A673 (cell line): ENCODE measurements at places on chromosomes 2 and 18. TPM values are rescaled to one million over a fixed set of nuclear protein-coding genes. Genes with fewer than 3 reads are reported as not detected.

Gene AQP4
- total RNA-seq = not detected in 2 replicates

Gene SLC23A3
- 1.9 and 2.2 TPM in 2 replicates for total RNA-seq

Gene SCG2
- 26.2 and 27.0 TPM in 2 replicates for total RNA-seq

Gene ZFP36L2
- 20.4 and 23.4 TPM in 2 replicates for total RNA-seq

Gene OXER1
- total RNA-seq = 0.46 and 0.90 TPM in 2 replicates

Gene ARHGEF33
- 0.09 and 0.35 TPM in 2 replicates for total RNA-seq

Gene SCYGR4
- total RNA-seq = not detected in 2 replicates

GRCh38 chr2:109378682-109379081 is 235.1 kb downstream of the SEPTIN10 start:
- DNase-seq = no peak
- no peaks in the 10 kb centered on the region for H3K4me1 ChIP-seq
- H3K27me3 ChIP-seq = no peaks in the 10 kb centered on the region

- no peaks in the 10 kb centered on the region for H3K36me3 ChIP-seq
- no peak overlapping the region for H3K27ac ChIP-seq
- H3K4me3 ChIP-seq = no peak overlapping the region
- no peak for DNase-seq
- no peaks in the 10 kb centered on the region for H3K27me3 ChIP-seq
Measured at GRCh38 chr18:4333043-4333442, 122.1 kb downstream of the DLGAP1 start.

GRCh38 chr18:21741562-21742314 is 1.1 kb downstream of the MIB1 start:
- H3K27me3 ChIP-seq = no peaks in the 10 kb centered on the region
- peaks cover 23% of the 10 kb centered on the region for H3K4me1 ChIP-seq
- H3K4me3 ChIP-seq = peak overlapping the region; percentile 92
- no peaks in the 10 kb centered on the region for H3K36me3 ChIP-seq
- peak overlapping the region; percentile 99 for H3K27ac ChIP-seq

DNA sequence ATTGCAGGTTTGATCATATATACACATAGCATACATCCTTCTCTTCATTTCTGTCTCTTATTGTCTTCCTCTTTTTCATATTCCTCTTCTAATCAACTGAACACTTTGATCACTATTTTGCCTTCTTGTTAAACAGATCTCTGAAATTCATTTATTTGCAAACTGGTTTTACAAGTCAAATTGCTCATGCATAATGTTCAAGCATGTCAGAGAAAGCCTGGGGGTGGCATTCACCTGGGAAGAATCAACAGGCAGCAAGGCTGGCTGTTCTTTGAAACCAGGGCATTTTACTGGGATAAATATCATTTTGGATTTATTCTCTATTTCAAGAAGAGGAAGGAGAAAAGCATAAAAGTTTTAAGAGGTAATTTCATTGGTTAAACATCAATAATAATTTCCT is 66.9 kb upstream of the LRATD1 start:
- no peak overlapping the region for H3K27ac ChIP-seq
- no peaks in the 10 kb centered on the region for H3K36me3 ChIP-seq
- H3K4me1 ChIP-seq = no peaks in the 10 kb centered on the region
- no peak for DNase-seq
- H3K27me3 ChIP-seq = peaks cover 16% of the 10 kb centered on the region
